ENCODE measurements at places on chromosomes 2 and 18.

DNA sequence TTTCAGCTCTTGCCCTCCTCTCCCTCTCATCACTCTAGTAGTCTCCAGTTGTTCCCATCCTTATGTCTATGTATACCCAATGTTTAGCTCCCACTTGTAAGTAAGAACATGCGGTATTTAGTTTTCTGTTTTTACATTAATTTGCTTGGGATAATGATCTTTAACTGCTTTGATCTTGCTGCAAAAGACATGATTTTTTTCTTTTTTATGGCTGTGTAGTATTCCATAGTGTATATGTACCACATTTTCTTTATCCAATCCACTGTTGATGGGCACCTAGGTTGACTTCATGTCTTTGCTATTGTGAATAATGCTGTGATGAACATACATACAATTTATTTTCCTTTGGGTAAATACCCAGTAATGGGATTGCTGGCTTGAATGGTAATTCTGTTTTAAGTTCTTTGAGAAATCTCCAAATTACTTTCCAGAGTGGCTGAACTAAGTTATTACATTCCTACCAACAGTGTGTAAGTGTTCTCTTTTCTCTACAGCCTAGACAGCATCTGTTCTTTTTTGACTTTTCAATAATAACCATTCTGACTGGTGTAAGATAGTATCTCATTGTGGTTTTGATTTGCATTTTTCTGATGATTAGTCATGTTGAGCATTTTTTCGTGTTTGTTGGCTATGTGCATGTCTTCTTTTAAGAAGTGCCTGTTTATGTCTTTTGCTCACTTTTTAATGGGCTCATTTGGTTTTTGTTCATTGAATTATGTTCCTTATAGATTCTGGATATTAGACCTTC is 179.6 kb upstream of the SLC39A10 start:
- peak; percentile 90 for DNase-seq

GRCh38 chr2:10490806-10491291 is 42.7 kb upstream of the ODC1 start:
- no peak for DNase-seq

DNA sequence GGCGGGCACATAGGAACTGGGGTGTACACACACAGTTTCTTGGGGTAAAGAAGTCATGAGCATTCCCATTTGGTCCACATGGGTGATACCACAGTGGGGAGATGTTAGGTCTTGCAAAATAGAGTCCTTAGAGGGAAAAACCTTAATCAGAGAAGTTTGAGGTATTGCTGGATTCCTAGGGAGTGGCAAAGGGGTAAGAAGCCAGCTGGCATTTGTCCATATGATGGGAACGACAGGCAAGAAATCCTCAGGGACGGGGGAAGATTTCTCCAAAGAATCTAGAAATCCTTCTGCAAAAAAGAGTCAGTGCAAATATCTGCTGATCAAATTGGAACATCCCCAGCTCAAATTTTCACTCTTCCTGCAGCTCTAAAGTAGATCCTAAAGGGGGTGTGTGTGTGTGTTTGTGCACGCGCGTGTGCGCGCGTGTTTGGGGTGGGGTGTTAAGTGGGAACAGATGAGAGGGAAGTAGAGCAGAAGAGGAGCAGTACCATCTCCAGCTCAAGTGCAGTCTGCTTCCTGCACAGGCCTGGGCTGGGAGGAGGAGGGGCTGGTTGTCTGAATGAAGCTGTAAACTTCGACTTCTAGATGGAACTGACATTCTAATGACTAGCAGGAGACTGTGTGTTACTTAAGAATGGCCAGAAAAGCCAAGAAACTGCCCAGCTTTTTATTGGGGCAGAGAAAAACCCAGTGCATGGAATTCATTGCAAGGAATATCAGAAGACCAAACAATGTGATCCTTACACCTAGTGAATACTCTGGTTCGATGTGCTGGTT is 168.0 kb downstream of the SPP2 start:
- no peak for DNase-seq

DNA sequence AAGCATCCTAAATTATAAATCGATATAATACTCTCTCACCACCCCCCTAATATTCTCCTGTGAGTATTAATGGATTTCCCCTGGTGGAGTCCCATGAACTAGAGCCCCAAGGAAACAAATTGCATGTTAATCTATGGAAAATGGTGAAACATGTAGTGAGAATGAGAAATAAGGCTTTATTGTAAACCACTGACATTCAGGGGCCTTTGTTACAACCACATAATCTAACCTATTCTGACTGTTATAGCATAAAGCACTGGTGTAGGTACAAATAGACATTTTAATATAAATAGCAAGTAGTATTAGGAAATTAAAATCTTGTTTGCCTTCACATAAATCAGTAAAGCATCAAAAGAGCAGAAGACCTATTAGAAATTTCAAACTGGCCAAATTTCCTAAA is 65.3 kb upstream of the TLK1 start:
- no peak for DNase-seq

DNA sequence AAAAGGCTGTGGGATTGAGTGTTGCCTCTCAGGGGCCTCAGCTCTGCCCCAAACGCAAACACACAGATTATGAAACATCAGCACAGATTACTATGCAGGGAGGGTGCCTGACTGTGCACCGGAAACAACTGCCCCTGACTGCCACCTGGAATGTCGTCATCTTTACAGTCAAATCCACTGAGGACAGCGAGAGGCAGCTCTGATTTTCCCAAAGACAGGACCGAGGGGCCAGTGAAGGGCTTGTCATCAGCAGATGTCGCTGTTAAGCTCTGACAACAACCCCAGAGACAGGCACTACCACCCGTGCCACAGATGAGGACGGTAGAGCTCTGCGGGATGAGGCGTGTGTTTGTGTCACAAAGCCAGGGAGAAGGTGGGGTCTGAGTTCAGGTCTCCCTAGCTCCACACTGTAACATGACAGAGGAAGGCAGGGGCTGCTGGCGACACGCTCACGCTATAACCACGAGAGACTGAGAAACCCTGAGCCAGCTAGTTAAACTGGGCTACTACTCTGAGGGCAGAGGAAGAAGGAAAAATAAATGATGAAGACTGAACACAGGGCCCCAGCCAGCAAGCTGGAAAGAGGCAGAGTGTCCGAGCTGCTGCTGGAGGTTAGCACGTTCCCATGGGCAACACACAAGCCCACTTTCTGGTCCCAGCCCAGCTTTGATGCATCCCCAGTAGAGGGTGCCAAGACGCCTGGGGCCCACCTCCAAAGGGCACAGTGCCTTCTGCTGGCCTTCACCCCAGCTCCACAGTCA is 47.0 kb downstream of the PARD6G start:
- no peak for DNase-seq

DNA sequence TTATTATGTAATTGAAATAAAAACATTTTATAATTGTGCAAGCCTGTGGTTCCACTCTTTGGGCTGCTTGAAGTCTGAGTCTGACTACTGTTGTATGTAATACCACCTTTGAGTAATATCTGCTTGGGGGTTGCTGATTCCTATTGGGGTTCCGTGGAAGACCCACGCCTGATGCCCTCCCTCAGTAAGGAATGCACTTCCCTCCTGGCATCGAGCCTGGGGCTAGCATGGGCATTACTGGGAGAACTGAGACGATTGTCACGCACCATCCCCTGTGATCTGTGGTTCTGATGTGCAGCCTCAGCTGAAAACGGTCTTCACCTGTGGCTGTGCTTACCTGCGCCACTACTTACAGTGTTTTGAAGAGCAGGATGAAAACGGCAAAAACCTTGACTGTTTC is 32.7 kb upstream of the RBM44 start:
- no peak for DNase-seq

DNA sequence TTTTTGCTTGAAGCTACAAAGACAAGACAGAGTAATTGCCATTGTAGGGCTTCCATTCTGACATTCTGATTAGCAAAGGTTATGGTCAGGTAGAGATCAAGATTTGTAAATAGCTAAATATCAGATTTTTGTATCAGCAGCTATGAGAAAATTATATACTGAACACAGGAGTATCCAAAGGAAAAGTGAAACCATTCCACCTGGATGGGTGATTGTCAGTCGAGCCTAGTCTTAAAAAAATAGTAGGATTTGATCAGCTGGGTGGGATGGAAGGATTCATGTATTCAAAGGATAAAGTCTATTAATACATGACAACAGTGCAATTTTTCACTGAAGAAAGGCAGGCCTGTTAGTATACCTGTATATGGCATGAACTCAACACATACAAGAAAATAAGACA is 222.7 kb downstream of the GCA start:
- DNase-seq, result no peak

DNA sequence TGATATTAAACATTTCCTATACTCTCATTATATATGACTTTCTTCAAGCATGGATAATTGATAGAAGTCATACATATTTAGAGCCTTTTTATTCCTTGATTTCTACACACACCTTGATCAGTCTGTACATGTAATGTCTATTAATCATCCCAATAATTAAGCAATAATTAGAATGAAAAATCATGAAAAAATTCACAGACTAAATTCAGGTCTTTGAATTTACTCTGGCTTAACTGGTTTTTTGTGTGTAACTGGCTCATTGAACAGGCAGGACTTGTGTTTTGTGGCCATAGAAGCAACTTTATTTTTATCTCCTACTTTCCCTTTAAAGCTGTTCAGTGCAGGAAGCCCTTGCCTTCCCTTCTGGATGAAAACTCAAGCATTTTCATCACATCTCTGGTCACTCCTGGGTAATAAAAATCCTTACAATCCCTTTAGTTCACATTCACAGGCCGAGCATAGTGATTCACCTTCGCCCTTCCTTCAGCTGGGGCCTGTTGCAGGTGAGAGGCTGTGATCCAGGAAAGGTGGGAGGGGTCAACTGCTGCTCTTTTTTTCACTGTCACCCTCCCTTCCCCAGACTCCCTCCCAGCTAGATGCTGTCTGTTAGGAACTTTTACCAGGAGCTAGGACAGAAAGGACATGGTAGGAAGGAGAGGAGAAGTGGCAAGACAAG is 58.0 kb upstream of the ITSN2 start:
- DNase-seq, result no peak

GRCh38 chr2:86045541-86045940 is 60.1 kb downstream of the POLR1A start:
- no peak for DNase-seq

DNA sequence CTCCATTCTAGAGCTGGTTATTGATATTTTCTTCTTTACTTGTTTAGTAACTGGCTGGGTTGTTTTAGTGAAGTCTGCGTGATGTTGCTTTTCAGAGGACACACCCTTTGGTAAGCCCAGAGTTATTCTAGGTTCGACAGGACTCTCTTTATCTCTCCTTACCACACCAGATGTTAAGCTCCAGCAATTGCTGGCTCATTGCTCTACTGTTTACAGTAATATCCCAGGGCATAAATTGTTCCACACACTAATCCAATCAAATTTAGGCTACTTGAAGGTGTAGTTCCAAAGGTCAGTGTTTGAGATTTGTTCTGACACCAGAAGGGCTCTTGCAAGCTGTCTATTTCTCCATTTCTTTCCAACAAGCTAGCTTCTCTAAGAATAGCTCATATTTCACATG is 506.6 kb downstream of the NR4A2 start:
- no peak for DNase-seq

Data from iris pigment epithelial cell (primary cell).